Large intestine (tissue), 12 donors: ENCODE measurements at places on chromosomes 1 and 21. TPM values are rescaled to one million over a fixed set of nuclear protein-coding genes. Genes with fewer than 3 reads are reported as not detected.

GRCh38 chr1:25677193-25677773 is 60.7 kb downstream of the MAN1C1 start:
- DNase-seq = no peak
- H3K4me1 ChIP-seq = no peaks in the 10 kb centered on the region
- no peaks in the 10 kb centered on the region for H3K36me3 ChIP-seq
- no peak overlapping the region for H3K27ac ChIP-seq

- no peak overlapping the region for H3K27ac ChIP-seq
- no peaks in the 10 kb centered on the region for H3K36me3 ChIP-seq
- no peak for DNase-seq
Measured at GRCh38 chr21:34949030-34949429, 100.1 kb downstream of the RUNX1 start.

GRCh38 chr21:15826147-15826780 is 96.5 kb downstream of the USP25 start:
- peak; percentile 56 for DNase-seq
- H3K4me3 ChIP-seq = no peak overlapping the region
- no peaks in the 10 kb centered on the region for H3K4me1 ChIP-seq
- no peak overlapping the region for H3K27ac ChIP-seq
- H3K36me3 ChIP-seq = peaks cover 21% of the 10 kb centered on the region
- no peaks in the 10 kb centered on the region for H3K27me3 ChIP-seq

AVPR1B gene
- 0.81 TPM for polyA plus RNA-seq

YBX1 gene
- 563 TPM for polyA plus RNA-seq

FMN2 gene
- 1.8 TPM for polyA plus RNA-seq

GJA5 gene
- polyA plus RNA-seq = 5.1 TPM

TTC34 gene
- 1.5 TPM for polyA plus RNA-seq
